Myometrial cell (primary cell): ENCODE measurements at places on chromosomes 16 and 17. TPM values are rescaled to one million over a fixed set of nuclear protein-coding genes. Genes with fewer than 3 reads are reported as not detected.

Gene CNTNAP4
- total RNA-seq: not detected in 2 replicates

Gene KRTAP1-5
- total RNA-seq: 15.4 and 18.2 TPM in 2 replicates

Gene NPIPB9
- not detected in 2 replicates for total RNA-seq

Gene ARMC7
- total RNA-seq: 2.0 and 6.4 TPM in 2 replicates

Gene ELMO3
- total RNA-seq: 0.58 and 1.6 TPM in 2 replicates

Gene GP2
- total RNA-seq: not detected in 2 replicates
